ENCODE measurements at places on chromosomes 12 and 14.

- no peak for DNase-seq
These were observed 15.2 kb downstream of the CALM1 start for GRCh38 chr14:90412058-90412457.

DNA sequence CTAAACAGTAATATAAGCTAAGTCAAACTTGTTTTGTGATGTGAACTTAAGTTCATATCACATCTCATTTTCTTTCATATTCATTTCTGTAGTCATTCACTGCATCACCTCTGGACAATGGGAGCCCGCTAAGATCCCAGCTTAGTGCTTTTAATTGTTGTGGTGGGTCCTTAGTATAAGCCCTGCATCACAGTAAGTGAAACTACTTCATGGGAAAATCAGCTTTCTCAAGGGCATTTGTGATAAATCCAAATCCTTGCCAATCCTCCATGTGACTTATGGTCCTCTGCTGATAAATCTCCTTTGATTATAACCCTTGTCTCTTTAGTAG is 98.3 kb downstream of the PLEKHA5 start:
- no peak for DNase-seq

DNA sequence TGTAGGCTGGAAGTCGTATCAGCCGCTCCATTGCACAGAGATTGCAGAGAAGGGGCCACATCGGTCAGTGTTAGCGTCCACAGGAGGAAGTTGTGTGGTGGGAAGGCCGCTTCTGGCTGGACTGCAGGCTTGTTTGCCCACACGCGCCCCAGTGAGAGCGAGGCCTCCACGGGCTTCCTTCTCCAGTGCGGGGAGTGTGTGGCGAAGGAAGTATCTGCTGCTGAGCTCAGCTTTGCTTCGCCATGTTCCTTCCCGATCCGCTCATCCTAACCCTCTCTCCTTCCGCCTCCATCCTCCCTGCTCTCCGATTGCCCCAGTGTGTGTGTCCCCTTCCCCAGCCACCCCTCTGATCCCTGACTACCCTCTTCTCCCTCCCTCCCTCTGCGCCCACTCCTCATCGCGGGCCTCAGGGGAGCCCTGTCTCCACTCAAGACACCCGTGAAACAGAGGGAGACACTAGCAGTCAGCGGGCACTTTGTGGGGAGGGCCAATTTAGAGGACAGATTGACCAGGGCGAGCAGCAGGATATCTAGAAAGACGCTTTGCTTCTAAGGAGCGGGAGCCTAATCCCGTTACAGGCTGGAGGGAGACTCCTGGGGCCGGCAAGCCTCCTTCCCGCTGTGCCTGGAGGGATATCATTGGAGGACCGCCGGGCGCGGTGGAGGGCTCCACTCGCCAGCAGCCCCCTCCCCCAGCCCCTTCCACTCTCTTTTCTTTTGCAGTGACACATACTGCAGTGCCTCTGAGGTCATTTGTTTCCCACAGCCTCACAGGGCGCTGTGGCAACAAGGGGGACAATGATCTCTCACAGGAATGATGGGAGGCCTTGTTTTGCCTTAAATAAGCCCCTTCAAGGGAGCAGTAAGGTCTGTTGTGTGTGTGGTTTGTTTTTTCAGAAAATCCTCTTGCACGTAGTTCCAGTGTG is 428.8 kb downstream of the ZFP36L1 start:
- no peak for DNase-seq

- DNase-seq, result no peak
These were observed 56.9 kb upstream of the TSPAN8 start for GRCh38 chr12:71214511-71215285.

DNA sequence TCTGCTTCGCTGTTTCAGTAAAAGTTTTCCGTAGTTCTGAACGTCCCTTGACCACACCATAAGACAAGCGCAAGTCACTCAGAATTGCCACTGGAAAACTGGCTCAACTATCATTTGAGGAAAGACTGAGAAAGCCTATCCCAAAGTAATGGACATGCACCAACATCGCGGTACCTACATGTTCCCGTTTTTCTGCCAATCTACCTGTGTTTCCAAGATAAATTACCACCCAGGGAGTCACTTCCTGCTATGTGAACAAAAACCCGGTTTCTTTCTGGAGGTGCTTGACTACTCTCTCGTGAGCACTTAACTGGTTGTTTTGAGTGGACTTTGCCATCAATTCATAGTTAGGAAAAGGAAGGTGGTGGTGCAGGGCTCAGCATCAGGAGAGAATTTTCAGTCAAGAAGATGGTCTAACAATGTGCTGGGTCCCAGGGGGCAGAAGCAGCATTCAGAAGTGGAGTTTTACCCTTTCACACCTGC is 1.4 kb downstream of the EGLN3 start:
- DNase-seq, result no peak

GRCh38 chr12:119060847-119061796 is 79.8 kb downstream of the SRRM4 start:
- no peak for DNase-seq

GRCh38 chr14:52914295-52914694 is 36.6 kb downstream of the FERMT2 start:
- DNase-seq, result no peak
